Stimulated activated CD4-positive, alpha-beta T cell treated with anti-CD3 and anti-CD28 coated beads, Interleukin-1b, Interleukin-23, amount 100 ng/mL, for 48 hours (primary cell): ENCODE measurements at places on chromosomes 3 and 15.
A peak's percentile ranks its signal among the peaks of the same experiment; 100 is the strongest.

DNA sequence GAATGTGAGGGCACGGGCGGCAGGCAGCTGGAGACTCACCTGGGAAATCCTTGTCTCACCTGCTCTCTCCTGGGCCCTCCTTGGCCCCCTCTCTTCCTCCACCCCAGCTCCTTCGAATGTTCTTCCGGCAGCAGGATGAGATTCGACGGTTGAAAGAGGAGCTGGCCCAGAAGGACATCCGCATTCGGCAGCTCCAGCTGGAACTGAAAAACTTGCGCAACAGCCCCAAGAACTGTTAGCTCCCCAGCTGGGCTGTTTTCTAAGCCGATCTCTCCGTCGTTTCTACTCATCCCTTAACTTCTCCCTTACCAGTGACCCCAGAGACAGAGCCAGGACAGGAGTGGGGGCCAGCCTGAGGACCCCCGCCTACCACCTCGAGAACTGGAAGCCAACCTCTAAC is 95.0 kb downstream of the ANP32A start:
- DNase-seq: no peak

- DNase-seq: no peak
Observed at GRCh38 chr15:47609693-47610092, 107.6 kb upstream of the SEMA6D start.

- DNase-seq: no peak
Observed at GRCh38 chr15:99427210-99427609, 138.6 kb upstream of the MEF2A start.

DNA sequence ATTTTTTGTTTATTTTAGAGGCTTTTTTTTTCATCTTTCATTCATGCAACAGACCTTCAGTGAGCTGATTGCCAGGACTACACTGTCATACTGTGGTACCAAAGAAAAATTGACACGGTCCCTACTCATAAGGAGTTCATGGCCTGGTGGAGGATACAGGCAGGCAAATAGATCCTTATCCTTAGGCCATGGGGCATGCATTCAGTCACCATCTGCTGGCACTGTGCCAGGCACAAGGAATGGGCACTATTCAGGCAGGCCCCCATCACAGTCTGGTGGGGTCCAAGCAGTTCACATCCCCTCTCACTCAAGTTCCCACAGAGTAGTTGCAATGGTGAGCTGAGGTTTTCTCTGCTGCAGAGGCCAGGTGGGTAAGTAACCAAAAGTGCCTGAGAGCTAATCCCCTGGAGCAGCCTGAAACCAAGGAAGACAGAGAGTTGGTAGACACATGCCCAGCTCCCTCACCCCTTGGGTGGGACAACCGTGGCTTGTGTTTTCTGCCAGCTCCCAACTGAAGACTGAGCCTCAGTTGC is 17.3 kb downstream of the CISH start:
- no peak for DNase-seq

- no peak for DNase-seq
Observed at GRCh38 chr3:3503411-3503810, 295.8 kb upstream of the LRRN1 start.

DNA sequence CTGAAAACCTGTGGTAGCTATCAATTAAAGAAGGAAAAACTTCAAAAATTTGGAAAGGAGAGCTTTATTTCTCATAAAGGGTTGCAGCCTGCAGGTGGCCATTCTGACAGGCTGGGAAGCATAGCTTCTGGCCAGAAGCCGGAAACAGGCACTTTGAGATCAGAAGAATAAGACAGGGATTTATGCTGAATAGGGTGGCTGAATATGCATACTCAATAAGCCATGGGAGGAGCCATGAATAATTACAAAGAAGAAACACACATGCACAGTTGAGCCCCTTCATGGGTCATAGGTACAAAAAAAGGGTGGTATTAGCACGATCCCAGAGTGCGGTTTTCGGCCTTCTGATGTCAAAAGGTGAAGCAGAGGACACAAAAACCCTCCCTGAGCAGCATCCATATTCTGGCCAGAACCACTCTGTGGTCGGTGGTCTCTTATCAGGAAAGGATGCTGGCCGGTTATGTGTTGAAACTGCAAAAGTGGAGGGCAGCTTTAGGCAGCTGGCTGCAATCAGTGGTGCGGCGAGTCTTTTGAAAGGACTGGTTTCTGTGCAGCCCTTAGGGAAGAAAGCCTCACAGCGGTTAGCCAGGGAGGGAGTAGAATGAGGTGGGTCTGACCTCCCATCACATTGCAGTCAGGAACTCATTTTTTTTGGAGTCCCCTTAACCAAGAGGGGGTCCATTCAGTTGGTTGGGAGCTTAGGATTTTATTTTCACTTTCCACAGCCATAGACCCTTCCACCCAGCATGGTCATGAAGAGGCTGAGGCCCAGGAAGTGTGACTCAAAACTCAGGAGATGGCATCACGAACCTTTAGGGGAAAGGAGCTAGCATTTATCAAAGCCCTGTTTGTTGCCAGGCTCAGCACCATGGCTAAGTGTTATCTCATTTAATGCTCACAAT is 34.7 kb upstream of the CCDC174 start:
- DNase-seq: no peak

- DNase-seq: no peak
Observed at GRCh38 chr15:35595656-35596055, 49.7 kb upstream of the DPH6 start.

- DNase-seq: no peak
Observed at GRCh38 chr3:172224560-172225214, 185.3 kb downstream of the FNDC3B start.

- no peak for DNase-seq
Observed at GRCh38 chr3:189908646-189909045, 212.1 kb downstream of the P3H2 start.

DNA sequence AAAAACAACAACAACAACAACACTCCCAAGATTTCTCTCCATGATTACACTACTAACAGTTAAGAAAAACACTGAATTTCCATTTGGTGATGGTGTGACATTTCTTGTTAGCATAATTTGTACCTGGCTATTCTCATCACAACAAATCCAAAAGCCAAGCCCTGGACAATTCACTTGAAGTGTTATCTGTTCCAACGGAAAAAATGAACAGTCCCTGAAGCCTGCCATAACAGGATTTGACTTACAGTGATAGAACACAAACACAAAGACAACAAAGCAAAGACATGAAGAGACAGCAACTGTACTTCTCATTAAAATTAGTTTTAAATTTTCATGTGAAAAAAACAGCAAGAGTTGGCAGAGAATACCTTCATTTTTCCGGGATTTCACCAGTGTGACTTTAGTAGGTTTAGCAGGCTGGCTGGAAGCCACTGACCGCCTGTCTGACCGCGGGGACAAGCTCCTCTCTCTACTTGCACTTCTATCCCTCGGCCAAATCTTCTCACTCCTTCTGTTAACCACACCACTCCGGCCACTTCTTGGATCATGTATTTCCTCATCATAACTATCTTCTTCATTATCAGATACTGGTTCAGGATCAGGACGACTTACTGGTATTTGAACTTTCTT is 56.3 kb downstream of the TJP1 start:
- no peak for DNase-seq

- no peak for DNase-seq
Observed at GRCh38 chr3:18370672-18371071, 54.5 kb downstream of the SATB1 start.

DNA sequence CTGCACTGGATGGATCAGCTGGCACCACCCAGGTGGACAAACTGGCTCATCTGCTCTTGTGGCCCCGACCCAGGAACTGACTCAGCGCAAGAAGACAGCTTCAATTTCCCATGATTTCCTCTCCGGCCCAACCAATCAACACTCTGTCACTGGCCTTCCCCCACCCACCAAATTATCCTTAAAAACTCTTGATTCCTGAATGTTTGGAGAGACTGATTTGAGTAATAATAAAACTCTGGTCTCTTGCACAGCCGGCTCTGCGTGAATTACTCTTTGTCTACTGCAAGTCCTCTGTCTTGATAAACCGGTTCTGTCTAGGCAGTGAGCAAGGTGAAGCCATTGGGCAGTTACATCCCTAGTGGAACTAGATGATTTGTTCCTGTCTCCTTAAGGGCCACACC is 16.1 kb downstream of the BDH1 start:
- DNase-seq: no peak

DNA sequence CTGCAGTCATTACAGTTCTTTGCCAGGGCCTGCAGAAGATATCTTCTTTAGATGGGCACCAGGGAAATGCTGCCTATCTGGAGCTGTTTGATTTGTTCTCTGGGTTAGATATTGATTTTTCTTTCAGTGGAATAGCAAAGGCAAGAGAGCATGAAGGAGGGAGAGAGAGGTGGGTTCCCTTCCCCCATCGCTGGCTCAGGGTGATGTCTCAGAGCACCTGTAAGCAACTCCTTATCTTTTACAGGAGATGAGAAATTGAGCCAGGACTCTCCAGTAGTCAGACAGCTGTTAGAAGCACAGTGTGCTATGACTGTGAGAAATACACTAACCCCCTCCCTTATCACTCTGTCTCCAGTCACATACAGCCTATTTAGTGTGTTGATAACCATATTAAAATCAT is 89.3 kb upstream of the SLC24A5 start:
- no peak for DNase-seq

GRCh38 chr3:188559856-188560255 is 405.9 kb downstream of the LPP start:
- no peak for DNase-seq

DNA sequence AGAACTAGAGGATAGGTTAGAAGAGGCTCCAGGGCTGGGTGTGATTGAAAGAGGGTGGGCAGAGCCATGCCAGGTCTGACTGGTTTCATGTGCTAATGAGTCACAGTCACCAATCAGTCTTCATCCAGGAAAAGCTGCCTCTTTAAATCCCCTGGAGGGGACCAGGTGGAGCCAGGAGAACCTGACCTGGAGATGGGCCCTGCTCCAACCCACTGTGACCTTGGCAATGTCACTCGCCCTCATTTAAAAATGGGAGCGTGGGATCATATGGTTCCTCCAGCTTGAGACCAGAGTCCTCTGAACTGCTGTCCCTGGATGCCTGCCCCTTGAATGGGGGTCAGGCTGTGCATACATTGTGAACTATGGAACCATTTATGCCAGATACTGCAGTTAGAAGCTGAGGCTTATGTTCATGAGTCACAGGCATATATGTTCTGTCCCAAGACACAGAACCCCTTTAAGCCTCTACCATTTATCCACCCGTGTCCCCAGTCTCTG is 23.0 kb downstream of the HES1 start:
- no peak for DNase-seq

DNA sequence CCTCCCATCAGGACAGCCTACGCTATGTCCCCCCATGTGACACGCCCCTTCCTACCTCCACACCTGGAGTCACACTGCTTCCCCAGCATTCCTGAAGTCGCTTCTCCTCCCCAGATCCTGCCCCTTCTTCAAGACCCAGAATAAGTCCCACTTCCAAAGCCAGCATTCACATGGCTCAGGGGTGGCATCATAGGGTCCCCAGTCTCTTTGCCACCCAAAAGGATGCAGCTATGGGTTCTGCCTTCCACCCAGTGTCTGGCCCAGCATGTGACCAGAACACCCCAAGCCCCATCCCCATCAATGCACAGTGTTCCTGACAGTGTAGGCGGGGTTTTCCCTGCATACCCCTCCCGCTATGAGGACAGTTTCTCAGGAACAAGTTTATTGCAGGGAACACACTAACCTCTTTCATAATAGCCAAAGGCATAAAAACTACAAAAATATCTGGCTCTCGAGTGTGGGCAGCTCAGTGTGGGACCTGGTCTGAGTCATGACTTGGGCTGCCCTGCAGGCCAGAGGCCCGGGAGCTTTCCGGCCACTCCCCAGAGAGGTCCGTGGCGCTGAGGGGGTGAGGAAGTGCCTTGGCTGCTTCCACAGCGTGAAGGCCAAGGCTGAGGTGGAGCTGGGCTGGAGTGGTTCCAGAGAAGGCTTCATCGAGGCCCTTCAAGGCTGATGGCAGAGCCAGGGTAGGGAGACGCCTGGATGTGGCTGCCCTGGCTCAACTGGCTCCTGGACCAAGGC is 5.8 kb downstream of the ISLR start:
- DNase-seq: no peak

DNA sequence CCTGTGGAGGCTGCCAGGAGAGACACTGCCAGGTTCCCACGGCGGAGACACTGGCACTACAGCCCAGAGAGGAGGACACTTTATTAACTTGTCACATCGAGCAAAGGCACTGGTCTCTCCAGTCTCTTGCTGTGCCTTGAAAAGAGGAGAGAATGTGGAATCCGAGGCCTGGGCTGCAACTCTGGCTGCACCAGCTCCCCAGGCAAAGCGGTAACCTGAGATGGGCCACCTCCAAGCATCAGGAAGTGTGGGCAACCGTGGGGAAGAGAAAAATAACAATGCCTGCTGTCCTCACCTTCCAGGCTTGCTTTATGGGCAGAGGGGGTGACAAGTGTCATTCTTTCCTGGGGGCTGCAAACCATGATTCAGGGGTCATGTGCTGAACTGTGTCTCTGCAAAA is 91.6 kb upstream of the RGMA start:
- DNase-seq: no peak

DNA sequence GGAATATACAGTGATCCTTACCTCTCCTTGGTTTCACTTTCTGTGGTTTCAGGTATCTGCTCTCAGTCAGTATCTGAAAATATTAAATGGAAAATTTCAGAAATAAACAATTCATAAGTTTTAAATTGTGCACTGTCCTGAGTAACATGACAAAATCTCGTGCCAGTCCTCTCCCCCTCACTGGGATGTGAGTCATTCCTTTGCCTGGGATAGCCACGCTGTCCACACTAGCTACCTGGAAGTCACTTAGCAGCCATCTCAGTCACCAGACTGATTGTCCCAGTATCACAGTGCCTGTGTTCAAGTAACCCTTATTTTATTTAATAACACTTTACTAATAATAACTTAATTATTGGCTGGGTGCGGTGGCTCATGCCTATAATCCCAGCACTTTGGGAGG is 15.3 kb upstream of the KLHL25 start:
- DNase-seq: no peak

- no peak for DNase-seq
Observed at GRCh38 chr15:85489773-85490493, 109.5 kb downstream of the AKAP13 start.

GRCh38 chr3:47578119-47578632 is 489 bp downstream of the CSPG5 start:
- DNase-seq: peak; percentile 22

GRCh38 chr3:174147798-174148197 is 711.3 kb upstream of the NAALADL2 start:
- no peak for DNase-seq

DNA sequence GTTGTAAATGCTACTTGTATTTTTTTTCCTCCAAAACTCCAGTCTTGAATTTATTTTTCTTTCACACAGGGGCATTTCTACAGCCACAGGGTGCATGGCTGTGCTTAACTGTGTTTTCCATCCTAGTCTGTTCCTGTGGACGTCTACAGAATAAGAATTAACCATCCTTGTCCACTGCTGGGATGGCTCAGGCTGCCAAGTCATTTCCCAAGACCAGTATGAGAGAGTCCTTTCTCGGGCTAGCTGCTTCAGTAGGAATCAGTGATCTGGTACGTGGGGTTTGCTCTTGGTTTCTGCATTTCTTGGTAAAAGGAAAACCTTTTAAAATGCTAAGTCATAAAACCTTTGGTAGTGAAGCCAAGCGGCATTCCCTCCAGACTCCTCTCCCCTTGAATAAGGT is 29.8 kb downstream of the CHDH start:
- DNase-seq: no peak
